COLO829 (cell line): ENCODE measurements at places on chromosomes 16 and 17.

GRCh38 chr16:82954224-82954929, 327.6 kb downstream of the CDH13 start:
- DNase-seq, result no peak

GRCh38 chr17:80264205-80265075, 3.8 kb downstream of the RNF213 start:
- DNase-seq, result no peak

- no peak for DNase-seq
Measured at GRCh38 chr17:4548721-4549531, 6.3 kb downstream of the MYBBP1A start.

- peak; percentile 25 for DNase-seq
Measured at GRCh38 chr17:15892731-15893657, 51.9 kb upstream of the ADORA2B start.

GRCh38 chr17:57567251-57567650, 177.8 kb downstream of the CCDC182 start:
- no peak for DNase-seq

DNA sequence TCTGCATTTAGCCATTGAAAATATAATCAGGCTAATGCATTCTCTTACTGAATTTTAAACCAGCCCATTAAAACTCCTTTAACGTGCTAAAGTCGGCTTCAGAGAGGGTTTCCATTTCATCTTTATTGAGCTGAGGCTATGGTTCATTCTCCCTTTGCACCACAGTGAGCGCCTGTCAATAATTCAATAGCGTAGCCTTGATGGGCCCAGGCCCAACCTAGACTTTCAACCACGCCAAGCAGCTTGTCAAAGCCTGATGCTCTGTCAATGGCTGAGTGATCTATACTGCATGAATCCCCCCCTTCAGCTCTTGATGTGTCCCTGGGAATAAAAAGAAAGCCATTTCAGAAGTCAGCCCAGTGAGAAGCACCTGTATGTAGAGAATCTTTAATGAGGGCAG, 106.0 kb downstream of the RBFOX1 start:
- DNase-seq, result no peak

- DNase-seq, result peak; percentile 42
Measured at GRCh38 chr17:43467981-43468581, 15.7 kb upstream of the DHX8 start.

DNA sequence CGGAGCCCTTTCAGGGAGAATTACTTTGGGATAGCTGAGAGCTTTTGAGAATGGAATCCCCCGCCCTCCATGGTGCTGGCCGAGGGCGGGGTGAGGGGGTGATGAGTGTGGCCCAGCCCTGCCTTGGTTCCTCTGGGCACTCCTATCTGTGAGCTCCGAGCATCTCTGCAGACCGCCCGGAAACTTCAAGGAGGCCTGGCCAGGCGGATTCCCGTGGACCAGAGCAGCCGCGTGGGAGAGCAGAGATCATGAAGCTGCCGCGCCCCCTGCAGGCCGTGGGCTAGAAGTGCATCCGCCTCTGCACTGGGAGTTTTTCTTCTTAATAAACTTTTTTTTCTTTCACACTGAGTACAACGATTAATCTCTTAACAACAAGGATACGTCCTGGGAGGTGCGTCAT, 392.9 kb upstream of the EEF2KMT start:
- DNase-seq, result peak; percentile 24

DNA sequence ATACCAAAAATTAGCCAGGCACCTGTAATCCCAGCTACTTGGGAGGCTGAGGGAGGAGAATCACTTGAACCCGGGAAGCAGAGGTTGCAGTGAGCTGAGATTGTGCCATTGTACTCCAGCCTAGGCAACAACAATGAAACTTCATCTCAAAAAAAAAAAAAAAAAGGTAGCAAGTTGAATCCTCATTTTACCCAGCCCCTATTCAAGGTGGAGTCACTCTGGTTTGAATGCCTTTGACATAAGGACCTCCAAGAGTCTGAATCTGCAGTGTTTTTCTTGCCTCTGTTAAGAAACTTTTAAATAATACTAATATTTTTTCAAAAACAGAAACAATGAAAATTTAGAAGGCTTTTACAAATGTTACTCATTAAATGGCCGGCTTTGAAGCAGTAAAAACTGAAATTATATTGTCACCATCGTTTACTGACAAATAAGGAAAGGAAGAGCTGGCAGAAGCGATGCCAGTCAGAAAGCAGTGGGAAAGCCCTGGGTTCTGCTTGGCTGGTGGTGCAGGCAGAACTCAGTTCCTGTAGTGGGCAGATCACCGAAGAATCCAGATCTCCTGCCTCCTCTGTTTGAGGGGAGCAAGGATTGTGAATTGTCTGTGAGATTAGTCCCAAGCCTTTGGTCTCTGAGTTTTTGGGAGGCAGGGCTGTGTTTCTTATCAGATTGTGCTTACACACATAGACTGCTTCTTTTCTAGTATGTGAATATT, 99.7 kb upstream of the HAS3 start:
- no peak for DNase-seq

DNA sequence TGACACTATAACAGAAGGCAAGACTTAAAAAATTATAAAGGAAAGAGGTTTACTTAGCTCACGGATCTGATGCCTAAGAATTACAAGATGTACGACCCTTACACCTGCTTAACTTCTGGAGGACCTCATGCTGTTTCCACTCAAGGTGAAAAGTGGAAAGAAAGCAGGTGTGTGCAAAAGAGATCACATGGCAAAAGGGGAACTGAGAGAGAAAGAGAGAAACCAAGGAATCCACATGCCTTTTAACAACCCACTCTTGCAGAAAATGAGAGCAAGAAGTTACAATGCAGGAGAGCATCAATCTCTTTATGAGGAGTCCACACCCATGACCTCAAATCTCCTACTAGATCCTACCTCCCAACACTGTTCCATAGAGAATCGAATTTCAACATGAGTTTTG, 2382.2 kb downstream of the TP53TG3F start:
- no peak for DNase-seq

GRCh38 chr16:2209258-2210008, 1.2 kb downstream of the BRICD5 start:
- DNase-seq, result no peak

- no peak for DNase-seq
Measured at GRCh38 chr16:89026121-89026612, 49.2 kb upstream of the CBFA2T3 start.

DNA sequence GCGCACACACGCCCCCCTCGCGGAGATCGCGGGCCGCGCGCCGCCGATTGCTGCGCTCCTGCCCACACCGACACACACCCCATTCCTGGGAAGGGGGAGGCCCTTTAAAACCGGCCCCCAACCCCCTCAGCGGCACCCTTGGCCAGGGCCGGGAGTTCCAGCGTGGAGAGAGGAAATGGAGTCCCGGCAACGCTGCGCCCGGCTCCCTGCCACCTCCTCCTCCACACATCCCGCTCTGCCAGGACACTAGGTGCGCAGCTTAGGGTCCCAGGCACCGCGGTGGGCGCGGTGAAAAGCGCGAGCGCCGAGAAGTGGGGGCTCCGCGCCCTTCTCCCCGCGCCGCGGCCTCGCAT, 397 bp downstream of the CDC42EP4 start:
- DNase-seq, result no peak

GRCh38 chr17:68403122-68403521, 54.2 kb downstream of the WIPI1 start:
- DNase-seq, result no peak

DNA sequence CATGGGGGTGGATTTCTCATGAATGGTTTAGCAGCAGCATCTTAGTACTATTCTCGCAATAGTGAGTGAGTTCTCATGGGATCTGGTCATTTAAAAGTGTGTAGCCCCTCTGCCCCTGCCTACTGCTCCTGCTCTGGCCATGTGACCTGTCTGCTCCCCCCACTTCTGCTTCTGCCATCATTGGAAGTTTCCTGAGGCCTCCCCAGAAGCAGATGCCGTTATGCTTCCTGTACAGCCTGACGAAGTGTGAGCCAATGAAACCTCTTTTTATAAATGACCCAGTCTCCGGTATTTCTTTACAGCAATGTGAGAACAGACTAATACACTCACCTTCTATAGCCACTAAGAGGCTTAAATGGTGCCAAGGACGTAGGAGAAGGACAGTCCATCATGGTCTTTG, 51.5 kb downstream of the NOL11 start:
- no peak for DNase-seq

DNA sequence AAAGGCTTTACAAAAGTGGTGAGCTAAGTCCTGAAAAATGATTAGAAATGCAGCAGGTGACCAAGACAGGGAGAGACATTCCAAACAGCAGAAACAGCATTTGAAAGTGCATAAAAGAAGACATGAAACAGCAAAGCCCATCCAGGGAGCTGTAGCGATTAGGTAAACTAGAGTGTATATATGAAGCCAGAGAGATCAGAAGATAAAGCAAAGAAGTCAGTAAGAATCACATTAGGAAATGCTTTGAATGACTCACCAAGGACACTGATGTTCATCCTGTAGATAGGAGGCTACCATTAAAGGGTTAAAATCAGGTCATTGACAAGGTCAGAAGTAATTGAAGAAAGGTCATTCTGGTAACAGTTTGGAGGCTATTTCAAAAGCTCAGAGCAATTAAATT, 27.6 kb upstream of the VAT1L start:
- no peak for DNase-seq

DNA sequence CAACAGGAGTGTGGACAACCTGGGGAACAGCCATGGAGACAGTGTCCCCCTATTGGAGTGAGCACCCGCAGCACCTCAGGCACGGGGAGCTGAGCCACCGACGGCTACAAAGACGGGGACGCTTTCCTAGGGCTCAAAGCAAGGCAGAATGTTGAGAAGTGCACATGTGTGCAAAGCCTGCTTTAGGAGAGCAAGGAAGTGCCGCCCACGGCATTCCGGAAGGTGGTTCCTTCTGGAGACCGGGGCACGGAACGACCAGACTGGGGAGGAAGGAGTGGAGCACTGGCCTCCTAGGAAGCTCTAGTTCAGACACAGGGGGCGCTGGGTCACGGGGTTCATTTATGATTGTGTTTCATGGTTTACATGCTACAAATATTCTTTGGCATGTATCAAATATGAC, 52.2 kb downstream of the TBC1D16 start:
- DNase-seq, result no peak

DNA sequence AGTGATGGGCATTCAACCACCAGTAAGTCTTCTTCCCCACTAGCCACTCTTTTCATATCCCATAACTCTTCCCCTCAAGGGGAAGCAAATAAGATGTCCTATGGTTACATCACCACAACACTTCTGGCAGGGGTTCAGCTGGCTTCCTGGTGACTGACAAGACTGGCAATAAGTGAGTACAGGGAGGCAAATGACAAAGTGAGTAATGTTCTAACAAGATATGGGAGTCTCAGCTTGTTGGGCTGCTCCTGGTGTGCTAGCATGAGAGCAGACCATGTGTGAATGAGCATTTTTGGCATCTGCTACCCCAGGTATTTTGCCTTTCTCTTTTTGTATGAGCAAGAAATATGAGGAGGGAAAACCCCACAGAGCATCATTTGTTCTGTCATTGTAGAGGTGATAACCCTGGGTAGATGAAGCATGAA, 9.9 kb downstream of the TMIGD1 start:
- no peak for DNase-seq

- DNase-seq, result no peak
Measured at GRCh38 chr17:360092-360750, 7.6 kb upstream of the RPH3AL start.

DNA sequence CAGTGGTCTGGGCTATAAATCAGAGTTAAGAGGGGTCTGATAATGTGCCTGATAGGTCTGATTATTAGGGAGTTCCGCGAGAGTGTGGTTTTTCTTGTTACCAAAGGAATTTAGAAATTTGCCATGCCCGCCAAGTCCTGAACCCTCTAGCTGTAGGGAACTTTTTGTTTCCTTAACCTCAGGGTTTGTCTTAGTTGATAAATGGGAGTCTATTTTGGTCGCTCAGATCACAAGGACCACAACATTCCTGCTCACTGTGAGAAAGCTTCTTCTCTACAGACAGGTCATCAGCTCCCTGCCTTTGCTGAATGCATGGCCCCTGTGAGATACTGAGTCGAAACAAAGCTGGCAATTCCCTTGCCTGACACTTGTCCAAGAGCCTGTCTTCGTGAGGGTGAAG, 497.8 kb downstream of the HS3ST4 start:
- DNase-seq, result no peak

DNA sequence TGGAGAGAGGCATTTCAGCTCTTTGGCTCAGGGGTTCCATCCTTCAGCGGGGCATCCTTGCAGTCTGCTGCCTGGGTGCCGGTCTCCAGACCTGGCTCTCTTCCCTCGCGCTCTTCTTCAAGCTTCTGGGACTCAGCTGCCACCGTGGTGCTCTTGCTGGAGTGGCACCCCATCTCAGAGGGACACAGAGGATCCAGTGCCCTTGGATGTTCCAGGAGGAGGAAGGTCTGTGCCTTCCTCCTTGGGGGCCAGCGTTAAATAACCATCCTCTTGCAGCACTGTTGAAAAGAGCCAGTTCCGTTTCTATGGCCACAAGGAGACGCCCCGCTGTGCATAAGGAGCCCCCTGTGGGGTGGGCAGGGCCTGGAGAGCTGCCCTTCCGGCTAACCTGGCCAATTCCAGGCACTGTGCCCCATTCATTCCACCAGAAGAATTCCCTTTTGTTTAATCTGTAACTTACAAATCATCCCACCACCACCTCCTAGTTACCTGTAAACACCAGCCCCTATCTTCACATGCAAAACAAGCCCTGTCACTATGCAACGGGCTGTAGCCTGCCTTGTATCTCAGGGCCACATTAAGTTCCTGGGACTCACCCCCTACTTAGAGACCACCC, 8.6 kb downstream of the CHD9NB start:
- no peak for DNase-seq

GRCh38 chr17:4475001-4475400, 23.7 kb upstream of the SPNS2 start:
- DNase-seq, result no peak

- DNase-seq, result no peak
Measured at GRCh38 chr16:64627781-64628180, 494.1 kb downstream of the CDH11 start.

- no peak for DNase-seq
Measured at GRCh38 chr16:82062645-82063058, 27.6 kb downstream of the HSD17B2 start.

DNA sequence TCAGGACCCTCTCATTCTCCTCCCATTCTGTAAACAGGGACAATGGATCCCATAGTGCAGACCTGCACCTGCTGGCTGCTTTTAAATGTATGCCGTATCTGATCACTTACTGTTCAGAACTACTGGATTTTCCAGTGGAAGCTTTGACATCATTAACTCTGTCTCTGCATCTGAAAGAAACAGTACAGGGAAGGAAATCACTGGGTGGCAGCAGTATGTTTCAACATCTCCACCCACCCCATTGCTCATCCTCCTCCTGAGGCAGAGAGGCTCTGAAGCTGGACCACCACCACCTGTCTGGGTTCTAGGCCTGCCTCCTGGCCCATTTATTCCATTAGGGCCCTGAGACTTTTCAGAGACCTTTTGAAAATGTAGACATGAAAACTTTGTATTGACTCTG, 2.6 kb downstream of the CCL15 start:
- DNase-seq, result no peak
